ENCODE measurements at places on chromosomes 11 and 22.

DNA sequence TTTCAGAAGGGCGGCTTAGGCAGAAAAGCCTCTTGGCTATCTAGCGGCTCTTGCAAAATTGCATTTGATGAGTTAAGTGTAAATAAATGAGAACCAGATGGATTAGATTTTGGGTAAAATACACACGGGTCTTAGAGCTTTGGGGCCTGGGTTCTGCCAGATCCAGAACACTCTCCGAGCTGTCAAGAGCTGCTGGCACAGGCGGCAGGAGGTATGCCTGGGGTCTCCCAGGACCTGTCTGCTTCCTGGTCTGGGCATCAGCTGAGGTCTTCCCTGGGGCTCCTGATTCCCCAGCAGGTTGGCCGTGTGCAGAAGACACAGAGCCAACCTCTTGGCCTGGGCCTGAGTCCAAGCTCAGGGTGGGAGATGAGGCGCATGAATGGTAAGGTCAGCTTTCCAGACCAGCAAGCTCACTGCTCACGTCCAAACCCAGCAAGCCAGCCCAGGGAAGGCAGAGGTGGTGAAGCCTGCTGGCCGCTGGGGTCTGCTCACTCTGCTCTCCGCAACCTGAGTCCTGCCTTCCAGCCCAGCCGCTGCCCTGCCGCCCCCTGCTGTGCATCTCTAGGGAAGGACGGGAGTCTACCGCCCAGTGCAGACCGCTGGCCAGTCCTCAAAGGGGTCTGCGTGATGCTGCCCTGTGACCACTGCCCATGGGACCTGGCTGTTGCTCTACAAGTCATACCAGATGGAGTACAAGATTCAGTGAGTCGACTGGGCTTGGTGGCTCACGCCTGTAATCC, 44.9 kb downstream of the SCUBE1 start:
- DNase-seq: no peak

DNA sequence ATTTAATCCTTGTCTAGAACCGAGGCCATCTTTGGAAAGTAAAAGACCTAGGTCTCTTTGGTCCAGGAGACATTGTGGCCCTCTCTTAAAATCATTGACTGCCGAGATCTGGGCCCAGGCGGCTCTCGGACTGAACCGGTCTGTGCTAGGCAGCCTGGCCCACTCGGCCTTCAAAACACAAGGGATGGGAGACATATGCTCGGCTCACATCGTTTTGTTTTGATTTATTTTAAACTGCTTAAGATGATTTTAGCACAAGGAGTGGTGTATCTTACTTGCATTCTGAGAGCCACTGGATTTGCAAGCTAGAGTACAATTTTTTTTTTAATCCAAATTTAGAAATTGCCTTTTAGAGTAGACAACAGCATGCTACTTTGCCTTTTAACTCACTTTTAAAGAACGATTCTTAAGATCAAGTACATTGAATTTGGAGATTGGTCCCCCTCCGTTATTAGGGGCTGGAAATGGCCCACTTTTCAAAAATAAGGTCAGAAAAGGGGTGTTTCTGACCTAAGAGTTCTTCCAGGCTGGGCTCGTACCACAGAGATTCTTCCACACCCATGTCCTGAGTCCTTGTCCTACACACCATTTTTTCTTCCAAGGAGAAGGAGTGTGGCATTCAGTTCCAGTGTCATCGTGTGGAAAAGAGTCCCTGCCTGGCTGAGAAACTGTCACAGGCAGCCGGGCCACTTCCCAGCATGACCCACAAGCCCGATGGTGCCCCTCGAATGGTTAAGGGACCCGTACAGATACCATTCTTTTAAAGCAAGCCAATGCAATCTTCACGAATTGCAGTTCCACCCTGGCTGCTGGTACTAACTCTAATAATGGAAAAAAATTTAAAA, 80.5 kb upstream of the WNT7B start:
- DNase-seq: no peak

DNA sequence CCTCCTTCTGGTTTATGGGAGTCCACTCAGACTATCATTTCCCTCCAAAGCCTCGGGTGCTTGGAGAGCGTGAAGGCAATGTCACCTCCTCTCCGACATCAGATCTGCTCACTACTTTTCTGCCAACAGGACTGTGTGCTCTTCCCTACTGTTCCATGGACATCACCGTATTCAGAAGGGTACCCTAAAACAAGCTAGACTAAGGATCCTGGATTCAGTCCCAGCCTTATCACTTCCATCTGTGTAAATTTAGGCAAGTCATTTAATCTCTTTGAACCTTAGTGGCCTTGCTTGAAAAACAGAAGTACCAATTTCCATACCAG, 78.2 kb downstream of the KCNC1 start:
- DNase-seq: no peak

DNA sequence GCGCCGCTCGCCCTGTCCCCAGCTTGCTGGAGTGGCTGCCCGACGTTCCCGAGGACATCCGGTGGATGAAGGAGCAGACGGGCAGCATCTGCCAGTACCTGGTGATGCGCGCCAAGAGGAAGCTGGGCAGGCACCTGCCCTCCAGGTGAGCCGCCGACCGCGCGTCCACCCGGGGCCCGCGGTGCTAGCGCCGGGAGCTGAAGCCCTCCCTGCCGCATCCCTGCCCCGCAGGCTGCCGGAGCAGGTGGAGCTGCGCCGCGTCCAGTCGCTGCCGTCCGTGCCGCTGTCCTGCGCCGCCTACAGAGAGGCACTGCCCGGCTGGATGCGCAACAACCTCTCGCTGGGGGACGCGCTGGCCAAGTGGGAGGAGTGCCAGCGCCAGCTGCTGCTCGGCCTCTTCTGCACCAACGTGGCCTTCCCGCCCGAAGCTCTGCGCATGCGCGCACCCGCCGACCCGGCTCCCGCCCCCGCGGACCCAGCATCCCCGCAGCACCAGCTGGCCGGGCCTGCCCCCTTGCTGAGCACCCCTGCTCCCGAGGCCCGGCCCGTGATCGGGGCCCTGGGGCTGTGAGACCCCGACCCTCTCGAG, 3.3 kb upstream of the CRACR2B start:
- DNase-seq: no peak

DNA sequence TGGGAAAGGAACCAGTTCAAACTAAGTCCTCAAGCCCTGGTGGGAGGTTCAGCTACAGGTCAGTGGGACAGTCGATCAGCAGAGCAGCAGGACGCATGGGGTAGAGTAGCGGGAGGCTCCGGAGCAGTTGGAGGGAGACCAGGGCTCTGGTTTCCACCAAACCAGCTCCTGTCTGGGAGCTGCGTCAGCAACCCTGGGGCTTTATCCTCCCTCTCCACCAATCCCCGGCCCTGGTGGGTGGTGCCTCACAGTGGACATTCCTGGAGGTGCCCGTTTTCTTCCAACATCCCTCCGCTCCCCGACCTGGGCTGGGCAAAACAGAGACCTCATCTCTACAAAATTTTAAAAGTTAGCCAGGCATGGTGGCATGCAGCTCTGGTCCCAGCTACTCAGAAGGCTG, 32.4 kb downstream of the ZNF195 start:
- no peak for DNase-seq

GRCh38 chr11:74321487-74322188, 10.2 kb upstream of the P4HA3 start:
- DNase-seq: no peak
